ENCODE measurements at places on chromosomes 7 and 10.

- no peaks in the 10 kb centered on the region for H3K27me3 ChIP-seq
- peak; percentile 85 for DNase-seq
- H3K36me3 ChIP-seq, result no peaks in the 10 kb centered on the region
- peak overlapping the region; percentile 20 for H3K27ac ChIP-seq
These were observed 35.4 kb downstream of the CTTNBP2 start for GRCh38 chr7:117837841-117838240.

DNA sequence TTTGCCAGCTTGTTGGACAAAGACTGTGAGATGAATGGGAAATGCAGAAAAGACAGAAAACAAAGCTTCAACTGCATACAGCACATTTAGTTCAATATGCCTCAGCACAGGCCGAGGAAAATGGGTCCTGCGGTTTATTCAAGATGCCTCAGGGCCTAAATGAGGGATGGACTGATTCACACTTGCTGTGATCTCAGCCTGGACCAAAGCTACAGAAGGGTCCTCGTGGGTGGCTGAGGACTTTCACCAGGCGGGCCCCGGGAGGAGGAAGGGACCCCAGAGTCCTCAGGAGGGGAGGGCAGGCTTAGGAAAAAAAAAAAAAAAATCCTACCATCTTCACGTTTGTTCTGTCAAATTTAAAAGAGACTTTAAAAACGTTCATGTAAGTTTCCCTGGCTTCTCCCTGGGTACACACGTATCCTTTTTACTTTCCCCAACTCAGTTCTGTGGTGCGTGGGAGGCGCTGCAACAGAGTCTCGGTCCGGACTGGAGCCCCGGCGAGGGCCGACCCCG is 624 bp upstream of the ZNF783 start:
- no peaks in the 10 kb centered on the region for H3K27me3 ChIP-seq
- no peaks in the 10 kb centered on the region for H3K36me3 ChIP-seq
- peaks cover 15% of the 10 kb centered on the region for H3K4me1 ChIP-seq
- peak overlapping the region; percentile 39 for H3K27ac ChIP-seq

DNA sequence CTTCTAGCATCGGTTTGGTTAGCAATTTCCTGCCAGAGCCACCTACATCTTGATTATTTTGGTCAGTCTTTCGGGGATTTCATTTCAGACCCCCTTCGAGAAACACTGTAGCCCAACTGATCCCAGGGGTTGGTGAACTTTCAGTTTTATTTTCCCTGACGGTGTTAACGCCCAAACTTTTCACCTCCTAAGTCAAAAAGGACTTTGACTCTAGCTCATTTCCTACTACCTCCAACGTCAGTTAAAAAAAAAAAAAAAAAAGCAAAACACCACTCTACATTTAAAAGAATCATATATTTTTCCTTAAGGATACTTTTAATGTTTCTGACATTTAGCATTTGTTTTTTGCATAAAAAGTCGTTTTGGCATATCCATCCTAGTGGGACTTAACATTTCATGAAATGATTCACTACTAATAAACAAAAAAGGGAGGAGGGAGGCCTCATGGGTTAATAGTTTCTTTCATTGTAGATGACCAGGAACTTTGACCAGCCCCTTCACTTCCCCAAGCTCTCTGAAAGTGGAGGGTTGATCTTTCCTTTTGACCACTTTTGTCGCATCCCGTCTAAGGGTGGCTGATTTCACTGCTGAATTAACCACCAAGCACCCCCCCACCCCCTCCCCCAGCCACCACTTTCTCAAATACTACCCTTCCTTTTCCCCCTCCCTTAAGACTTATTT is 764 bp upstream of the TCF7L2 start:
- no peaks in the 10 kb centered on the region for H3K36me3 ChIP-seq
- peaks cover 62% of the 10 kb centered on the region for H3K27me3 ChIP-seq
- H3K27ac ChIP-seq, result no peak overlapping the region
- H3K4me3 ChIP-seq, result no peak overlapping the region

GRCh38 chr10:99203310-99203709 is 32.3 kb downstream of the HPSE2 start:
- H3K27ac ChIP-seq, result no peak overlapping the region
- H3K4me1 ChIP-seq, result no peaks in the 10 kb centered on the region
- DNase-seq, result no peak
- no peaks in the 10 kb centered on the region for H3K36me3 ChIP-seq
- no peak overlapping the region for H3K4me3 ChIP-seq
- no peaks in the 10 kb centered on the region for H3K27me3 ChIP-seq

DNA sequence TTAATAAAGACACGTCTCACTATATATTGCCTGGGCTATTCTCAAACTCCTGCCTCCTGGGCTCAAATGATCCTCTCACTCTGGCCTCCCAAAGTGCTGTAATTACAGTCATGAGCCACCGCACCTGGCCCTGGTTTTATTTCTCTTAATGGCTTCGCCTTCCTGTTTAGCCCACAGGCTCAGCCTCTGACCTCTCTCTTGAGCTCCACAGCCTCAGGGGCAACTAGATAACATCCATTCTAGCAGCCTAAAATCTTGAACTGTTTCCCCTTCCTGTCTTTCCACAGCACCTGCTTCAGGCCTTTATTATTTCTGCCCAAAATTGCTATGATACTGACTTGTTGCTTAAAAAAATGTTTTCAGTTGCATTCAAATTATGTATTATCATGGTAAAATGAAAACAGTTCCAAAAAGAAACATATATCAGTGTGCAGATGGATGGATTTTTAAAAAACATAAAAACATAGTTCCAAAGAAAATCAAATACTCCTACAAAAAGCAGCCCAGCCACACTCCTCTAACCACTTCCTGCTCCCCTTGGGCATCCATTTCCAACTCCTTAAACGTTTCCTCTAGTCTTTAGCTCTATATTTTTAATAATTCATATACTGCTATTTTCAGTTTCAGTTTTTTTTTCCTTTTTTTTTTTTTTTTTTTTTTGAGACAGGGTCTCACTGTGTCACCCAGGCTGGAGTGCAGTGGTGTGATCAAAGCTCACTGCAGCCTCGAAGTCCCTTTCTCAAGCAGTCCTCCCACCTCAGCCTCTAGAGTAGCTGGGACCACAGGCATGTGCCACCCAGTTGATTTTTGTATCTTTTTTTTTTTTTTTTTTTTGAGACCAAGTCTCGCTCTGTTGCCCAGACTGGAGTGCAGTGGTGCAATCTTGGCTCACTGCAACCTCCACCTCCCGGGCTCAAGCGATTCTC is 5.1 kb upstream of the BAZ1B start:
- H3K27ac ChIP-seq, result peak overlapping the region; percentile 75
- H3K36me3 ChIP-seq, result no peaks in the 10 kb centered on the region
- H3K27me3 ChIP-seq, result no peaks in the 10 kb centered on the region
- peaks cover 16% of the 10 kb centered on the region for H3K4me1 ChIP-seq
- no peak overlapping the region for H3K4me3 ChIP-seq
- peak; percentile 77 for DNase-seq

- no peaks in the 10 kb centered on the region for H3K27me3 ChIP-seq
- no peak overlapping the region for H3K4me3 ChIP-seq
- H3K36me3 ChIP-seq, result no peaks in the 10 kb centered on the region
- H3K27ac ChIP-seq, result no peak overlapping the region
These were observed 547.8 kb upstream of the STEAP1 start for GRCh38 chr7:89606511-89606910.

DNA sequence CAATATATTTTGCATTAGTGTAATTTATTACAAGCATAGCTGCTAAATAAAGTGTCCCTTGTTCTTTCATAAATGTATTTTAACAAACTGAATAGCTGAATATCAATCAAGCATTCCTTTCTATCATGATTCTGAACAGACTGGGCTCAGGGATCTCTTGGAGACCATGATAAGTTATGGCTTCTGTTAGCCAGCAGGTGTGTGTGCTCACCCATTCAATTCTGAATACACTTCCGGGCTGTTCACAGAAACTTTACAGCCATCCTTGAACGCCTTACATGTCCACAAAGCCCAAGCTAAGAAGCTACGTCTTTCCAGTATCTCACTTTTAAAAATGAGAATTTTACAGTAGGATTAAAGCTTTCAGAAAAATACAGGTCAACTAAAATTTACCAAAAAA is 115.1 kb downstream of the SVIL start:
- H3K36me3 ChIP-seq, result no peaks in the 10 kb centered on the region
- no peaks in the 10 kb centered on the region for H3K27me3 ChIP-seq
- no peak overlapping the region for H3K27ac ChIP-seq

DNA sequence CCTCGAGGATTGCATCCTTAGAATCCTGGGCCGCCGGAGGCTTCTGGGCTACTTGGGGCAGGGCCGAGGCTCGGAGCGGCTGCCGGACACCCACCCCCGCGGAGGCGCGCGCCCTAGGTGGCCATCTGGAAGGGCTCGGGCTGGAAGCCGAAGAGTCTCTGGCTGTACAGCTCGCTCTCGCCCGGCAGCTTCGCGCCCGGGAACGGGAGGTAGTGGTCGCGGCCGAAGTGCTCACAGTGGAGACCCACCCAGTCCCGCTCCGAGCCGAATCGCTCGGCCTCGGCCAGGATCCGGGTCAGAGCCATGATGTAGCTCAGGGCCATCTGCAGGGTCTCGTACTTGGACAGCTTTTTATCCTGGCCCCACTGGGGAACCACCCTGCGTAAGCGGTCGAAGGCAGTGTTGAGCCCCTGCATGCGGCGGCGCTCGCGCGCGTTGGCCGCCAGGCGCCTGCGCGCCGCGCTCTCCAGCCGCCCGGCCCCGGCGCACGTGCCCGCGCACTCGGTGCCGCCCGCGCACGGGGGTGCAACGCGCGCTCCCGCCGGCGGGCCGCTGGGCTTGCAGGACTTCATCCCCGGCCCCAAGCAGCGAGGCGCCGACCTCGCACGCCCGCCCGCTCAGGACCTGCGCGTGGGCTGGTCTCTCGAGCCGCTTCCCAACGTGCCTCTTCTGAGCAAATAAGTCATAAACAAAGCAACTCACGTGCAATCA is 652 bp downstream of the ATOH7 start:
- H3K36me3 ChIP-seq, result no peaks in the 10 kb centered on the region
- peaks cover 5% of the 10 kb centered on the region for H3K4me1 ChIP-seq
- 0 out of 2 replicates have a peak, but pooled peaks cover 4% of the 10 kb centered on the region for H3K27me3 ChIP-seq
- peak overlapping the region; percentile 75 for H3K4me3 ChIP-seq

GRCh38 chr10:79502561-79503309 is 9.6 kb upstream of the EIF5AL1 start:
- no peak for DNase-seq
- no peaks in the 10 kb centered on the region for H3K27me3 ChIP-seq
- no peak overlapping the region for H3K27ac ChIP-seq
- H3K36me3 ChIP-seq, result no peaks in the 10 kb centered on the region
- H3K4me1 ChIP-seq, result no peaks in the 10 kb centered on the region
- H3K4me3 ChIP-seq, result no peak overlapping the region

DNA sequence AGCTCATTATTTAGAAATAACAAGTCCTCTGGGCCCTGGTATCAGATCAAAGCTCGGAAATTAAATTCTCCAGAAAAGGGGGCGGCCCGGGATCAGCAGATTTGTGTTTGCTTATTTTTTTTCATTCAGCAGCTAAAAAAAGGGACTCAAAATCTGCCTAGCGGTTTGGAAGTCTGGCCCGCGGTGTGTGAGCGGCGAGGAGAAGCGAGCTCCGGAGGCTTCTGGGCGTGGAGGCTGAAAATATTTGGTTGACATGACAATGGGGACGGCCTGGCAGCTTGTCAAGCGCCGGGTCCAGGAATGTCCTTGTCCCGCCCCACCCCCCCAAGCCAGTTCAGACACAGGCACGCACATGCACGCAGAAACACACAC is 43.4 kb downstream of the FOXL3 start:
- DNase-seq, result no peak
- no peaks in the 10 kb centered on the region for H3K36me3 ChIP-seq
- H3K4me3 ChIP-seq, result no peak overlapping the region
- H3K27me3 ChIP-seq, result 0 out of 2 replicates have a peak, but pooled peaks cover 4% of the 10 kb centered on the region

GRCh38 chr7:36736090-36736898 is 12.0 kb upstream of the AOAH start:
- H3K4me3 ChIP-seq, result no peak overlapping the region
- H3K27ac ChIP-seq, result no peak overlapping the region
- H3K4me1 ChIP-seq, result peaks cover 11% of the 10 kb centered on the region
- no peaks in the 10 kb centered on the region for H3K36me3 ChIP-seq
- H3K27me3 ChIP-seq, result no peaks in the 10 kb centered on the region

DNA sequence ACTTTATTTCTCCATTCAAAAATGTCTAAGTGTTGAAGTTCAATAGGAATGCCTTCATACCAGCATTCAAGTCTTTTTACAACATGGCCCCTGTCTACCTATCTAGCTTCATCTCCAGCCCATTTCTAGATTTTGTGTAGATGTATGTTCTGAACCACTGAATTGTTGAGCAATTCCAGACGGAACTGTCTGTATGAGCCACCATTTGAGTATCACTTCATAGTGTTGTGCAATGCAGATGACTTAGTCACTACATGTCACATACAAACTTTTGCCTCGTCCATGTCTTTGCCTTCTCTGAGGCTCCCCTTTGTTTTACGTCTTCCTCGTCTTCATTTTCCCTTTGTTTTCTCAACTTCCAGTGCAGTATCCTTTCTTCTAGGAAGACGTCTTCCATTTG is 118.1 kb downstream of the INHBA start:
- H3K27ac ChIP-seq, result no peak overlapping the region
- DNase-seq, result no peak
- H3K27me3 ChIP-seq, result no peaks in the 10 kb centered on the region
- no peaks in the 10 kb centered on the region for H3K4me1 ChIP-seq
- H3K36me3 ChIP-seq, result no peaks in the 10 kb centered on the region

- no peaks in the 10 kb centered on the region for H3K27me3 ChIP-seq
- H3K27ac ChIP-seq, result peak overlapping the region; percentile 83
These were observed 1.6 kb upstream of the PIK3CG start for GRCh38 chr7:106863274-106863997.

DNA sequence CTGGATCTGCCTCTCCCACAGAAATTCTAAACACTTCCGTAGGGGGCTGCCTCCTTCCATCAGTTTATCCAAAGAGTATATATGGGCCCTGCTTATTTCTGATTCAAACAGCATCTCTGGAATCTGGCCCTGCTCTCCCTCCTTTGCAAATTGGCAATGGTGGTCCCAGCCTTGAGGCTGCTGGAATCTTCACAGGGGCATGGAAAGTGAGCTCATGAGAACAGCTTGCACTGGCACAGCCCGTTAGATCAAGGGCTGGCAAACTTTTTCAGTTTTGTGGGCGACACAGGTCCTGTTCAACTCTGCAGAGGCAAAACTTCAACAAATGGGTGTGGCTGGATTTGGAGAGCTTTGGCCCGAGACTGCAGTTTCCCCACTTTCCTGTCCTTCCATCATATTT is 526.9 kb downstream of the KCNMA1 start:
- no peak for DNase-seq
- no peak overlapping the region for H3K4me3 ChIP-seq
- H3K4me1 ChIP-seq, result no peaks in the 10 kb centered on the region
- H3K27me3 ChIP-seq, result no peaks in the 10 kb centered on the region

Data from MM.1S (cell line).